ENCODE measurements at places on chromosomes 11 and 22.

DNA sequence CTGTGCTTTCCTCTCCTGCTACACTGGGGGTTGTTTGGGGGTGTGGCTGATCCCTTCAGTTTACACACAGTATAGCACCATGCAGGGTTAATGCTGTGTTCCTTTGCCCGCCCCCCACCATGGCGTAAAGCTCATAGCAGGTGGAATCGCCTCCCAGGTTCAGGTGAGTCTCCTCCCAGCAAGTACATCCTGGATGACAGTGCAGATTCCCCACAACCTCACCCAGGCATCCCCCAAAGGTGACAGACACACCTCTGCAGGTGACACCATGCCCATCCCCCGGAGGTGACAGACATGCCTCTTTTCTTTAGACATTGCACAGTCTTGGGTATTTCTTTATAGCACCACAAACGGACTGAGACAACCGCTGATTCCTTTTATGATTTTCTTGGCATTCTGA lies 343.7 kb downstream of the BRD1 start:
- DNase-seq: no peak

DNA sequence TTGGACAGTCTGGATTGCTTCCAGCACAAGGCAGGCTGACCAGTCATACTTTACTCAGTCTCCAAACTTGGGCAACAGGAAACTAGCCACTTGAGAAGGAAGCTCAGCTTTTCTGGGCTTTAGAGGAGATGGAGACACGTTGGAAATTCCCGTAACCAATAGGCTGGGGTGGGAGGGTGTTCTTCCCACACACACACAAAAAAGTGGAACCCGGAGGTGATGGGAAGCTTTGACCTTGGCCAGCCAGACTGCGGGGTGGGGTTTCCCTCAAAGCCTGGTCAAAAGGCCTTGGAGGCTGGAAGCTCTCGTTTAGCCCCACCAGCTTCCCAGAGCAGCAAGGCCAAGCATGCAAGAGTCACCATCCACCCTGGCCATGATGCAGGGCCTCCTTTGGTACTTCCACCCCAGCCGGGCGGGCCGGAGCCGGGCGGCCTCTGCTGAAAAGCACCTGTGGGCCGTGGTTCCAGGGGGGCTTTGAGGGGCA lies 126.2 kb downstream of the BCR start:
- no peak for DNase-seq

DNA sequence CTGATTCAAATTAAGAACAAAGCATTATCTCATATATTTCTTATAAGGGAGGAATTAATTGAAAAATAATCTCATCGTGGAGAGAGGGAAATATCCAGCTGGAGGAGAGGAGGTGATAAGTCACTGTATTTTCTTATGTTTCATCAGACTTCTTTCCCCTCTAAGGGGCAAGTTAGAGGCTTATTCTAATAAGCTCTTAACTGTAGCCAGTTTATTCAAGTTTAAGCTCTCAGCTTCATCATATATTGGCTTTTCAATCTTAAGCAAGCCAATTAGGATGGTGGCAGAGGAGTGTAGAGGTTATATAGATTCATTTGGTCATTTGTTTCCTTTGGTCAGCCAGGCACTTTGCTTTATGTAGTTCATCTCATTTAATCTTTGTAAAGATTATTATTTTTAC lies 256.7 kb downstream of the GRM5 start:
- no peak for DNase-seq

DNA sequence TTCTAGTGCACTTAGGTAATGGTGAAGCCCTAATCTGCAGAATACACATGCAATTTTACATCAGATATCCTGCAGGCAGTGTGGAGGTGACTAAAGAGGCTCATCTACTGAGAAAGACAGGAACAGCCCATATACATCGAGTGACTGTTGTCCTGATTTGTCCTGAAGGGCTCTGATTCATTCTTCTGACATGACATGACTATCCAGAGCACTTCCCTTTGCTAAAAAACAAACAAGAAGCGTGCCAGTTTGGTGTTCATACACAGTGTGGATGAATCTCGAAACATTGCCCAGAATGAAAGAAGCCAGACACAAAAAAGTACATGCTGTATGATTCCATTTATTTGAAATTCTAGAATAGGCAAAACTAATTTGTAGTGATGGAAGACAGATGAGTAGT lies 48.0 kb upstream of the AMPD3 start:
- DNase-seq: no peak

GRCh38 chr11:44976576-44976975 lies 25.9 kb upstream of the TP53I11 start:
- no peak for DNase-seq

DNA sequence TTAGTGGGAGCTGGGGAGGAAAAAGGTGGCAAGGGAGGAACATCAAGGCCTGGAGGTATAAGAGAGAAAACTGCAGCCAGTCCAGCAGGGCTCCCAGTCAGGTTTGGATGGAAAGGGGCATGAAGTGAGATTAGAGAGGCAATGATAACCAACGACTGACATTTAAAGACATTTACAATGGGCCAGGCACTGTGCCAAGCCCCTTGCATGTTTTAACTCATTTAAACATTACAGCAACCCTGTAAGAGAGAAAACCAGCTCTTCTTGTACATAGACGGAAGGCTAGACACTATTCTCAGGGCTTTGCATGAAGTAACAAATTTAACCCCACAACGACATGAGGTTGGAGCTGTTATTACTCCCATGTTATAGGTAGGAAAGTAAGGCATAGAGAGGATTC lies 32.1 kb upstream of the PAK1 start:
- no peak for DNase-seq

- DNase-seq: no peak
Measured at GRCh38 chr11:62579252-62579651, 5.6 kb upstream of the EEF1G start.

- no peak for DNase-seq
Measured at GRCh38 chr22:49351761-49352227, 475.9 kb downstream of the BRD1 start.

DNA sequence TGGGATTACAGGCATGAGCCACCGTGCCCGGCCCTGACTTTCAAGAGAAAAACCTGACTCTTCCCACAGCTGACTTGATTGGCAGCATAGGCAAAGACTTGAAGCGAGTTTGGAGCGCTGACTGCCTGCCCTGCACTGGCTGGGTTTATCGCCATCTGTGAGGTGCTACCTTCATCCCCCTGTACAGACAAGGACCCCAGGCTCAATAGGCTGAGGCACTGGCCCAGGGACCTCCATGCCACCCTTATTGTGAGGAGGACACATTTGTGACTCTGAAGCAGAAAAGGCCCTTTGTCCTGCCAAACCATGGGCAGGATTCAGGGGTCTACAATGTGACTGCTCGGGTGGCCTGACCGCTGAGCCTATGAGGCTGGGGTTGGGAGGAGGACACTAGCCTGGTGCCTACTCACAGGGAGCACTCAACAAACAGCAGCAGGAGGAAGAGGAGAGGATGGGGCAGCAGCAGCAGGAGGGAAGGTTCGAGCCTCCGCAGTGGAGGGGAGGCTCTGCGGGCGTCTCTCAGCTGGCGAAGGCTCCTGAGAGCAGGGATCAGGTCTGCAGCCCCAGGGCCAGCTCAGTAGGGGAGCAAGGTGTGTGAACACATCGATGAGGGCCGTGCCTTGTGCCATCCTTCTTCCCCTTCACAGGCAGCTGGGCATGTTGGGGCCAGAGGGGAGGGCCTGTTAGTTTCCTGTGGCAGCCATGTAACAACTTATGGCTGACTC lies 72.9 kb upstream of the WNT7B start:
- no peak for DNase-seq

GRCh38 chr22:41445129-41446056 lies 1.2 kb downstream of the TOB2 start:
- no peak for DNase-seq

GRCh38 chr11:34344768-34345539 lies 12.9 kb downstream of the ABTB2 start:
- DNase-seq: peak; percentile 64

DNA sequence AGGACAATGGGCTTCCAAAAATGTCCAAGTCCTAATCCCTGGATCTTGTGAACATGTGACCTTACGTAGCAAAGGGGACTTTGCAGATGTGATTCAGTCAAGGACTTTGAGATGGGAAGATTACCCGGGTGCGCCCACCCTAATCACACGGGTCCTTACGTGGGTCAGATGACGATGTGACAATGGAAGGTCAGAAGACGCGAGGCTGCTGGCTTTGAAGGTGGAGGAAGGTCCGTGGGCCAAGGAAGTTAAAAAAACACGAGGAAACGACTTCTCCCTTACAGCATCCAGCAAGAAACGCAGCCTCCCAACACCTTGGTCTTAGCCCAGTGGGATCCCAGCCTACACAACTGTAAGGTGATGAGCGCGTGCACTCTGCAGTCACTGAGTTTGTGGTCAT lies 860.1 kb downstream of the TBC1D22A start:
- no peak for DNase-seq

DNA sequence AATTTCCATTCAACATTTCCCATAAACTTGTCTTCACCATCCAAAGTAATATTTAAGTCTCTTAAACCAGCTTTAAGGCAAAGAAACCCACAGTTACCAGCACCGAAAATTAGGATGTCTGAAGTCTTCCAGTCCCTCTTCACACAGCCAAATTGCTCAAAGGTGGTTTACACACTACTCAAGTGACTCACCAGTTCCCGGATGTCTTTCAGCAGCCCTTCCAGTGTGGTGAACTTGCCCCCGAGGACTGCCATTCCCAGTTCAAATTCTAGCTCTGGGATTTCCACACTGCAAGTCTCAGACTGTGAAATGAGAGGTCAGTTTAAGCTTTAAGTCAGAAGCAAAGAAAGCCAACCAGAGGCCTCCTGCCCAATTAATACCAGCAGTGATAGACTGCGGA lies 5.1 kb downstream of the ZPR1 start:
- DNase-seq: no peak

DNA sequence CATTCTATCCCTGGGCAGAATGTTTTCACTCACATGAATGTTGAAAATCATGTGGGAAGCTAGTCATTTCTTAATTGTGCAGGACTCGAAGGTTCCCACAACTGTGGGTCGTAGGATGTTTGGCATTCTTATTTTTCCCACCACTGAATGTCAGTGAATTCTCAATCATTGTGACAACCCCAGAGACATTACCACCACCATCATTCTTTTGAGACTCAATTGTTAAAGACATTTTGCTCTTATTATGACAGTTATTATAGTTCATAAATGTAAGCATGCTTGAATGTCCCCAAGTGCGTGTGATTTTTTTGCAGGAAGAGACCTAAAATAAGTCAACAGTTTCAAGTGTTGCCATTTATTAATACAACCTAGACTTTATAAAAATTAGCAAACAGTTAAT lies 19.0 kb downstream of the PACS1 start:
- no peak for DNase-seq

DNA sequence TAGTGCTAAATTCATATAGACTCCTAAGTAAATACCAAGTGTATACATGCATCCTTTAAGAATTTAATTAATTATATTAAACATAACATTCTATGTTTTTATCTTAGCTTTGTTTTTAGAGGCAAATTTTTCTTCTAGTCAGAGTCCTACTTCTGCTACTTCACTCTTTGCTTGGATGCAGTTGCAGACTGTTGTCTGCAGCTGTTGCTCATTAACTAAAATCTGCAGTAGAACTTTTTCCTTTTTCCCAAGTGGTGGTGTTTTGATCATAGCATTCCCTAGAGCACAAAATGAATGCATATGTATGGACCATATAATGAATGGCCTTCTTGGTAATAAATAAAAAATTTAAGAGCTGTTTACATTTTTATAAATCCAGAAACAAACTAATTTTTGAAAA lies 198.3 kb downstream of the CASP12 start:
- no peak for DNase-seq

DNA sequence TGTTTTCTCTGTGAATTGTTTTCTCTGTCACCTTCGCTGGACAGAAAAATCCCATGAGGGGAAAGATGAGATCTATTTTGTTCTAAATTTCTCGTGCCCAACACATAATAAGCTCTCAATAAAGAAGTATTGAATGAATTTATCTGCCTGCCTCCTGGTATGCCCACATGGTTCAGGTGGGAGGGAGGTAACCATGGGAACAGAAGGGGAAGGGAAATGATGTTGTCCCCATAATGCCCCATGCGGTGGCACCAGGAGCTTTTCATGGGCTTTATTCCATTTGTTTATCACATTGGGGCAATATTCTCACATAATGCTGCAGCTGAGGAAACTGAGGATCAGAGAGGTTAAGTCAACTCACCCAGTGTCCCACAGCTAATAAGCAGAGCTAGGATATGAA lies 8.7 kb downstream of the USH1C start:
- DNase-seq: no peak

DNA sequence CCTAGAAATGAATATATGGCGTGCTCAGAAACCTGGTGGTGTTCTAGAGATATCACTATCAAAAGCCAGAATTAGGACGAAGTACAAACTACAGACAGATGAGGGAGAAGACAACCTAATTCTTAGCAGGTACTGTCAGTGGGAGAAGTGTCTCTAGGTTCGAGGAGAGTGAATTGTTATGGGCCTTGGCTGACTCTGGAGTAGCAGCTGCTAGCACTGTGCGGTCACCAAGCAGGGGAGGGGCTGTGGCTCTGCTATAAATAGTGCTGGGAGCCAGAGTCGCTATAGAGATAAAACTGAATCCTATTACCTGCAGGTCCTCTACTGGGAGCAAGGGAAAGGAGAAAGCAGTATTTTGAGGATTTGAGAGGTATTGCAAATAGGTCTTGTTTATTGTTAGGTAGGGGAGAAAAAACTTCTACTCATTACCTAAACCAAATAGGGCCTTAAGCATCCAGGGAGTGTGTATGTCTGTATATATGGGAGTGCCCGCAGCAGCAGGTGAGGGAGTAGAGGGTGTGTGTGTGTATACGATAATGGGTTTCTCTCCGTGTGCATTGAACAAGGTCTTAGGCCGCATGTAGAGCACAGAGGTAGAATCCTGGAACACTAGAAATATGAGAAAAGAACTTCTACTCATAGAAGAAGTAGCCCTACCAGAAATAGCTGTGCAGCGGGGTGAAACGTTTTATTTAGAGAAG lies 2.2 kb downstream of the MADD start:
- DNase-seq: peak; percentile 50

- no peak for DNase-seq
Measured at GRCh38 chr11:126061707-126062678, 673 bp downstream of the CDON start.

DNA sequence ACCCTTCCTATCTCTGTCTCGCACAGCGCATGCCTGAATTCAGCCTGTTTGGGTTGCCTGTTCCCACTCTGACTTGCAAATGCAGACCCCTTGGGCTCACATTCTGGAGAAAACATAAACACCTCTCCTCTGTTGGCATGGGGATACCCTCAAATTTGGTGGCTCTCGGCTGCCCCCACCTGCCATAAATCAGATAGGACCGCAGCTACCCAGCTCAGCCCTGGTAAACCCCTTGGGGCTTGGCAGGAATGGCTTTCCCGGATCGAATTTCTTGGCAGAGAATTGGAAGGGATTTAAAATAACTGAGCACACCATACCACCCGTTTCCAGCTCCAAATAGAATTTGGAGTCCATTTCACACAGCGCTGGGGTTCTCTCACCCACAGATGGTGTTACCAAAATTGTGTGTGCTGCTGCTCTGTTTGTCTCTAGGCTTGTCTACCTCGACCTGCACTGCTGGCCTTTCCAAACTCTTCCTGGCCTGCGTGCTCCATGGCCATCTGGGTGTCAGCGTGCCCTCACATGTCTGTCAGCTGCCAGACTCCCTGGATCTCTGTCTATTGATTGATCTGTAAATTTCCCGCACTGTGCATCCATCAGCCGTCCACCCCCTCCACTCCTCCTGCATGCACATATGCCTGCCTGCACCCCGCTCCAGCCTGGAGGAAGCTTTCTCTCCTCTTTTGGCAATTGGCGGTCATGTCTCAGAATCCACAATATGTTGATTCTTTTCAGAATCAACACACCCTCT lies 134.0 kb downstream of the NTM start:
- DNase-seq: no peak

Measured in common myeloid progenitor, CD34-positive (primary cell).